Activated CD4-positive, alpha-beta T cell treated with anti-CD3 and anti-CD28 coated beads, Interleukin-2, amount 50 U/mL, for 4 hours (primary cell): ENCODE measurements at places on chromosomes 13 and 19.

GRCh38 chr13:90918536-90918935 lies 429.0 kb upstream of the MIR17HG start:
- DNase-seq: no peak

DNA sequence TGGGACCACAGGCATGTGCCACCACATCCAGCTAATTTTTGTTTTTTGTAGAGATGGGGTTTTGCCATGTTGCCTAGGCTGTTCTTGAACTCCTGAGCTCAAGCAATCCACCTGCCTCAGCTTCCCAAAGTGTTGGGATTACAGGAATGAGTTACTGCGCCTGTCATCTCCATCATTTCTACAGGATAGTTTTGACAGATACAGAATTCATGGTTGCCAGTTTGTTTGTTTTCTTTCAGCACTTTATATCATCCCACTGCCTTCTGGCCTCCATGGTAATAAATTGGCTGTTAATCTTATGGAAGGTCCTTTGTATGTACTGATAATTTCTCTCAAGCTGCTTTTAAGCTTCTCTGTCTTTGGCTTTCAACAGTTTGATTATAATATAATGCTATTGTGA lies 165.2 kb downstream of the RNF17 start:
- no peak for DNase-seq

DNA sequence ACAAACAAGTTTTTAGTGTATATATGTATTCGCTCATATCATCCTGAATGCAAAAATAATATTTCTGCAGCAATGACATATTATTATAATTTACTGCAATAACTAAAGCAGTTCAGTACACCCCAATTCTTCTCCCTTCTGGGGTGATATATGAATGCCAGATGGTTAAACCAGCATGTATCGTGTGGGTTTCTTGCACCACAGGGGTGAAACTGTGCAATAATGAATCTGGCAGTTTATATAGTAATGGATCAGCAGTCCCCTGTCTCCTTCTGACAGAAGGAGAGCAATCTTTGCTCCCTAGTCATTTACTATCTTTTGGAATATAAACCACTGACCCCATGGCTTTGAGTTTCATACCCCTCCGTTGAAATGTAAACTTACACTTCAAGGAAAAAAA lies 228.6 kb upstream of the KLHL1 start:
- DNase-seq: no peak

DNA sequence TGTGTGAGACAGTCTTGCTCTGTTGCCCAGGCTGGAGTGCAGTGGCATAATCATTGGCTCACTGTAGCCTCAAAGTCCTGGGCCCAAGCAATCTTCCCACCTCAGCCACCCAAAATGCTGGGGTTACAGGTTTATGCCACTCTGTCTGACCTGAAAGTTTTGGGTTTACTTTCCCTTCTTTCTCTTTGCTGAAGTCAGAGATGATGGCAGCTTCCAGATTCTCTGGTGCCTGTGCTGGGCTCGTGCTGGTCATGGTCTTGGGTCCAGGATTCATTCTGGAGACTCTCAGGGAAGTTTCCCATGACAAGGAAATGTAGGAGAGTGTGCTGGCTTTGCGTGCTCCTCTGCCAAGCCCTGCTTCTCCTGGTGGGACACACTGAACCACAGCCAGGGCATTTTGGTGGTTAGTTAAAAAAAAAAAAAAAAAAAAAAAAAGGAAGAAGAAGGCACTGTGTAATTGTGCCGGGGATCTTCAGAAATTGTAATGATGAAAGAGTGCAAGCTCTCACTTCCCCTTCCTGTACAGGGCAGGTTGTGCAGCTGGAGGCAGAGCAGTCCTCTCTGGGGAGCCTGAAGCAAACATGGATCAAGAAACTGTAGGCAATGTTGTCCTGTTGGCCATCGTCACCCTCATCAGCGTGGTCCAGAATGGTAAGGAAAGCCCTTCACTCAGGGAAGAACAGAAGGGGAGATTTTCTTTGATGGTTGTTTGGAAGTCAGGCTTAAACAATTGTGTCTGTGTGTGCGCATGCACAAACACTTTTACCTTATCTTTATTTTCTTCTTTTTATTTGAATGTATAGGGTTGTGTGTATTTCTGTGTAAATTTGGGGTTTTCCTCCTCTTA lies at the start of gene ALOX5AP:
ALOX5AP (plus strand) TSS at position 519 of the 847 bp plus-strand sequence; CDS start at position 582, 63 bp downstream.
- no peak for DNase-seq

GRCh38 chr13:108760129-108760528 lies 130.7 kb downstream of the MYO16 start:
- DNase-seq: no peak

DNA sequence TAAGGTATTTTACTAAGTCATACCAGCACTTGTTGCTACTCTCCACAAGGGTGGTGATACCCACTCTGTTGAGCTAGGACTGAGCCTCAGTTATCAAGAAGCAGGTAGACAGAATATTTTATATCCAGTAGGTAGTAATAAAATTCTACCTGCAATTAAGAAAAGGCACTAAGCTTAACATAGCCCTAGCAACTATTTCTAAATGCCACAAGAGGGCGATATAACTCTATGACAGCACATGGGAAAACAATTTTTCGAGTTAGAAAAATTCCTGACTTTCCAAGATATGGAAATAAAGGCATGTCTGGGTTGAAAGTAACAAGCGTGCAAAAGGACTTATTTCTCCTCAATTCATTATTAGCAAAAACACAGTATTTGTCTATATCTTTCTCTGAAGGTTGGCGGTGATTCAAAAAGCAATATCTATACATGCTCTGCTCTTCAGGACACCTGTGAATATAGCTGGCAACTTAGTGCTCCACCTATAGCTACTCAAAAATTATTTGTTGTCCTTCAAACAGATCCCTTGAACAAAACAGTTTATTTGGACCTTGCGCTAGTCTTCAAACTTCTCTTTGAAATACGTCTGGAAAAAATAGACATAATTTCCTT lies 14.7 kb downstream of the CCDC169 start:
- DNase-seq: no peak

DNA sequence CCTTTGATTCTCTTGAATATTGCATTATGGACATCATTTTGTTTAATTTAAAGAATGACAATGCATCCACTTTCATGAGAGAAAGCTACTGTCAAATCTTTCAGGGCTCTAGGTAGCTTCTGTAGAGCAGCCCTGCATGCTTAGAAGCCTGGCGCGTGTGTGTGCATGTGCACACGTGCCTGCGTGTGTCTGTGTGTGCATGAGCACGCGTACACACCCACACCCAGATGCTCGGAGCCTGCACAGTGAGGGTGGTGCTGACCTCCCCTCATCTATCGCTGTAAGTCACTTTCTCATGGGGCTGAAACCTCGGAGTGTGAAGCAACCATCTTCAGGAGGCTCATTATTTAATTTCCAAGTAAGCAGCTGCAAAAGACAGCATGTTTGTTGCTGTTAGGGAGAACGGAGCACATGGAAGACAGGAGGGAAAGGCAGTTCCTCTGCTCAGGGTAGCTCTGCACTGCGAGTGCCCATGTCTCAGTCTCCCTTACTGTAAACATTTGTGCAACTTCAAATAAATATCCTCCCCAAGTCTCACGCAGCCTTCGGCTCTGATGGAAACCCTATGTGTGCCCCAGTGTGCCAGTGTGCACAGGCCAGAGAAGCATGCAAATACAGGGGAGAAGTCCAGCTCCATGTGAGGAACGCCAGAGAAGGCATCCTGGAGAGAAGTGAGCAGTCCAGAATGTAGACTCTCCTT lies 22.8 kb downstream of the TSHZ3 start:
- no peak for DNase-seq

- no peak for DNase-seq
These were observed 6.1 kb downstream of the MZF1 start for GRCh38 chr19:58566989-58567388.

GRCh38 chr19:6719540-6719861 lies 949 bp downstream of the C3 start:
- no peak for DNase-seq

- DNase-seq: no peak
These were observed 41.7 kb upstream of the MAP3K10 start for GRCh38 chr19:40149501-40149900.
